ENCODE measurements at places on chromosomes 7 and 10. TPM values are rescaled to one million over a fixed set of nuclear protein-coding genes. Genes with fewer than 3 reads are reported as not detected.

DNA sequence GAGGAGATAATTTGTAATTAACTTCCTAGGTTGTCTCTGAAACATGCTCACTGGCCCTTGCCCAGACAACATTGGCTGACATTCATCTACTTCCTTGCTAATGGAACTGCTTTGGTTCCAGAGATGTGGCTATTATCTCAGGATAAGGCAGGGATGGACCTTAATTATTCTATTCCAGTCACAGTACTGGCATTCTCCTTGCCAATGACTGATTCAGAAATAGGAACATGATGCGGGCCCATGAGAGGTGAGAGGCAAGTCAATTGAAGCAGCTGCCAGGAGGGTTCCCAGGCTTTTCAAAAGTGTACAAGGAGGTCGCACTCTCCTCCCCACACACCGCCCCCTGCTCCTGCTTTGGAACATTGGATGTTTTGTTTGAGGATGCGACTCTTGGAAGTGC is 109.6 kb upstream of the DGKB start:
- H3K4me3 ChIP-seq, result no peak overlapping the region
- H3K27ac ChIP-seq, result no peak overlapping the region
- H3K4me1 ChIP-seq, result no peaks in the 10 kb centered on the region
- no peak for DNase-seq

DNA sequence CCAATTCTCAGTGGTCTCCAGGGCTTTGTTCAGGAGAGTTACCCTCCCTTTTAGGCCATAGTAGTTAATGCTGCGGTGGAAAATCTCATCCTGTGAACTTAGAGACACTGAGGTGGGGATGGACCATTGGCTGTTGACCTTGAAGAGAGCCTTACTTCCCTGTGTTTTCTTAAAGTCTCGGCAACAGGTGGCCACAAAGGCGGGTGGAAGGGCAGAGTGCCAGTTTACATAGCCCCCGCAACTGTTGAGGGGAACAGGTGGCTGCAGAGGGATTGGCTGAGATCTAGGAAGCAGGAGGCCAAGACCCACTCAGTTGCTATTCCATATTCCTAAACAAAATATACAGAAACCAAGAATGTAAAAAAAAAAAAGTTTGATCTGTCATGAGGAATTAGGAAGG is 160.6 kb downstream of the ST7 start:
- no peak overlapping the region for H3K4me3 ChIP-seq
- DNase-seq, result no peak
- H3K4me1 ChIP-seq, result no peaks in the 10 kb centered on the region
- H3K36me3 ChIP-seq, result no peaks in the 10 kb centered on the region
- no peak overlapping the region for H3K27ac ChIP-seq

DNA sequence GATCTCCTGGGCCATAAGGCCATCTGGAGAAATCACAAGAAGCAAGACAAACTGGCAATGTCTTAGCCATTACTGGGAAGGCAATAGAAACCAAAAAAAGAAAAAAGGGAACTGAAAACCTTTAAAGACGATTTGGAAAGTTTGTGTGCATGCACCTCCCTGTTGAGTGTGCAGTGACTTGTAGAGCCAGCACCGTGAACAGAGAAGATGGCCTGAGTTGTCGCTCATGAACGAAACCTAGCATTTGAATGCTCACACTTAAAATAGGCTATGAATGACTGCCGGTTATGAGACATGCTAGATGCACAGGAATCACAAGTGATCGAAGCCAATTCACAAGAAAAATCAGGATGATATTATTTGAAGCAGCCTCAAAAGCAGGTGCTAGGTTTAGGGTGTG is 151.3 kb upstream of the ADO start:
- no peak overlapping the region for H3K27ac ChIP-seq
- peaks cover 25% of the 10 kb centered on the region for H3K4me1 ChIP-seq
- H3K27me3 ChIP-seq, result no peaks in the 10 kb centered on the region
- H3K36me3 ChIP-seq, result no peaks in the 10 kb centered on the region
- DNase-seq, result peak; percentile 79
- no peak overlapping the region for H3K4me3 ChIP-seq

GOLGA7B gene
- not detected for polyA plus RNA-seq

EEPD1 gene
- 12.6 TPM for polyA plus RNA-seq

Measured in CD14-positive monocyte (primary cell).